Right kidney (tissue), 9 donors: ENCODE measurements at places on chromosomes 11 and 22.
A peak's percentile ranks its signal among the peaks of the same experiment; 100 is the strongest.

- no peak for DNase-seq
Measured at GRCh38 chr11:25990406-25990805, 341.5 kb upstream of the ANO3 start.

GRCh38 chr11:48161951-48162884, 54.4 kb upstream of the OR4B1 start:
- DNase-seq = no peak

DNA sequence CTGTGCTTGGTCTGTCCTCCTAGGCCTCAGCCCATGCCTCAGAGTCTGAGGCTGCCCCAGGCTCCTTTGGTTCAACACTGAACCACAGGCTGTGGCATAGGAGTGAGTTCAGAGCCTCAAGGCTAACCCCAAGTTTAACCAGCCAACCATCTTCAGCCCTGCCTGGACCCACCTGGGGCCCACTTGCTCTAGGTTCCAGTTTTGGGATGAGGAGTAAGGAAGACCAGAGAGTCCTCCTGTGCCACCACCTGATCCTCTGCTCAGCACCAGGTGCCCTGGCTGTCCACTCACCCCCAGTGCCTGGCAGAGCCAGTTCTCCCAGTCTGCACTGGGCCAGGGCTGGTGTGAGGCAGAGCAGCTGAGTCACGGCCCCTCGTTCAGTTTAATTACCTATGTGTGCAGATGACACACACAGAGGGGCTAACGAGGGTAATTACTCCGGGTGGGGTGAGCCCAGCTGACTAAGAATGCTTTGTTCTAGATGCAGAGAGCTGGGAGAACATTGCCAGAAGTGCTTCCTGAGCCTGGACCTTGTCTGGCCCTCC, 12.0 kb upstream of the TMPRSS13 start:
- no peak for DNase-seq

GRCh38 chr22:39543095-39543494, 10.5 kb upstream of the RPS19BP1 start:
- no peak for DNase-seq

GRCh38 chr11:35144136-35144741, 5.3 kb downstream of the CD44 start:
- no peak for DNase-seq

- DNase-seq = no peak
Measured at GRCh38 chr11:68783216-68783821, 32.0 kb upstream of the TESMIN start.

GRCh38 chr11:65419772-65420481, 2.7 kb upstream of the NEAT1 start:
- DNase-seq = peak; percentile 53

DNA sequence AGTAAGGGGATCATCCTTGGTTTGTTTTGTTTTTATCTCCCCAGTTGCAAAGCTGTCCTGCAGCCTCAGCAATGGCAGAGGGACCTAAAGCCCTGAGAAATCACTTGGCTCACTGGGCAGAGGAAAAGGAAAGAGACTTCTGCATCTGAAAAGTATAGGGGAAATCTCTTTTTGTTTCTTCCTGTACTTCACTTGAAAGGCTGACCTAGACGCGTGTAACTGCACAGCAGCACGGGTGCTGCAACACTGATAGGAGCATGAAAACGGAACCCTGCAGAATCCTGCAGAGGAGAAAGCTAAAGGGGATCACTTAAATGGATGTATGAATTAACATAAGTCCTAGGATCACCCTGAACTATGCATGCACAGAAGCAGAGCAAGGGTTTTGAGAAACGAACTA, 2.0 kb upstream of the PIWIL3 start:
- DNase-seq = no peak

- DNase-seq = peak; percentile 36
Measured at GRCh38 chr11:19714387-19715363, 2.0 kb downstream of the NAV2 start.

- DNase-seq = no peak
Measured at GRCh38 chr11:125075900-125076317, 12.8 kb downstream of the SLC37A2 start.

GRCh38 chr11:77842441-77843121, 21.6 kb downstream of the AAMDC start:
- DNase-seq = no peak

GRCh38 chr11:124315052-124315451, 1.3 kb upstream of the OR8D1 start:
- no peak for DNase-seq

GRCh38 chr22:39395936-39396796, 3.4 kb upstream of the TAB1 start:
- no peak for DNase-seq

DNA sequence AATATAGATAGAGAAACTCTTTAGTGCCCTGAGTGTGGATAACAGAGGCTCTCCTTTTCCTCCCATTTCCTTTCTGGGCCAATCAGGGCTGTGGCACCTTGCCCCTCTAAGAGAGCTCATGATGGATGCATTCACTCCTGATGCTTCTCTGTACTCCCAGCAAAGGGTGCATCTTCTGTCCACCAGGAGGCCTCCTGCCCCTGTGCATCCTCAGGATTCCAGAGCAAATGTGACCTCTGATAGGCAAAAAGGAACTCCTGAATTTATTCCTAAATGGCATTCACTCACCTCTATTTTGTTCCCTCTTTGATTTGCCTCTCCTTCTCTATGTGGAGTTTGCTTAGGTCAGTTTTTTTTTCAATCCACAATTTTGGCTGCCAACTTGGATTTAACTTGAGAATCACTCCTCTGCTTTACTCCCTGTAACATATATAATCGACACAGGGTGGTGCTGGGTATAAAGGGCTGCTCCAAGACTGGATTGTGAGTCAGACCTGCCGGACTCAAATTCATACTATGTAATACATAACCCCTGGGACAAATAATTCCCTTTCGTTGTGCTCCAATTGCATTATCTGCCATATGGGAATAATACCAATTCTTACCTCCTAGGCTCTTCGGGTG, 1.1 kb upstream of the MRGPRX4 start:
- DNase-seq = no peak

GRCh38 chr22:20972933-20973577, 6.0 kb downstream of the AIFM3 start:
- no peak for DNase-seq

DNA sequence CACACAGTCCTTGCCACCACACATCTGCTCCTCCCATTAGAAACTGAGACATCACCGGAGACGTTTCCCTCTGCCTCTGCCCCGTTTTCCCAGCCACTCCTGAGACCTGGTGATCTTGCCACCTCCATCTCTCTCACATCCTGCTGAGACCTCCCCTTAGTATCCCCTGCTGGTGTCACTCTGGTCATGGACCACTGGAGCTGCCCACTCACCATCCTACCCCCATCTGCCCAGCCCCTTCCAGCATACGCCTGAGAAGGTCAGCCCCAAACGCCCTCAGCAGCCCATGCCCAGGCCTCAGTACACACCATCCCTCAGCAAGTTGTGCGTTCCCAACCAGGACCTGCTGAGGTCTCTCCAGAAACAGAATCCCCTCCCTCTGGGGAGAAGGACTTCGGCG, 64.3 kb downstream of the SHANK2 start:
- no peak for DNase-seq

DNA sequence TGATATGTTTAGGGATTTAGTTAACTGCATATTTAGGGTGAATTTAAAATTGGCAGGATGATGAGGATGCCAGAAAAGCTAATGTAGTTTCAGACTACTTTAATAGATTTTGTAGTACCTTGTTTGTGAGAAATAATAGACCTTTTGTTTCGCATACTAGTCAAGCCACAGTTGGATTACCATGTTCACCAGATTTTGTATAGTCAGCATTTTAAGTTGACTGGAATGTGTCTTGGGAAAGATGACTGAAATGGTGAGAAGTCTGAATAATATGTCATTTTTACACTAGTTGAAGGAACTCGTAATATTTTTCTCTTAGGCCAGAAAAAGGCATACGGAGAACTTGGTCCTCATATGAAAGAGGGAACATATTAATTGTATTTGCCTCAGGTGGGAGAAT, 23.4 kb downstream of the ATM start:
- DNase-seq = no peak

GRCh38 chr11:63729326-63729725, 39.2 kb downstream of the ZFTA start:
- no peak for DNase-seq

DNA sequence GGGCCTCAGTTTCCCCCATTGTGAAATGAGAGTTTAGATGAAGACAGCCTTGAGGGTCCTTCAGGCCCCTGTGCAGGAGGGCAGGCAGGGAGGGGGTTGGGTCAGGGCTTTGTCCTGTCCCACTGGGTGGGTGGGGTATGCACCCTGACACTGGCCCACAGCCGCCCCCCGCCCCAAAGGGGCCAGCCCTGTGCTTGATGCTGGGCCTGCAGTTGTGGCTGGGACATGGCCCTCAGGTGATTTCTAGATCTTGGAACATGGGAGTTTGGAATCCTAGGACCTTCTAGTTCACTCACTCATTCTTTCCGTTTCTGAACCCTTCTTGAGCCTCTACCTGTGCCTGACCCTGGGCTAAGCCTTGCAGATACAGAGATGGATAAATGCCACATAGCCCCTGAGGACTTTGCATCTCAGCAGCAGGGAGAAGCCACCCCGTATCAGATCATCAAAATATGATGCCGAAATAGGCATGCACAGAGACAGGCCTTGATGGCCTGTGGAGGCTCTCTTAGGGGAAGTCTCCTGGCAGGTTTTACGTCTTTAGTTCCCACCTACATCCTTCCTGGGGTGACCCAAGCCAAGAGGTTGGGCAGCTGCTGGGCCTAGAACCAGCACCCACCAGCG, 76.0 kb downstream of the FBLN1 start:
- no peak for DNase-seq

DNA sequence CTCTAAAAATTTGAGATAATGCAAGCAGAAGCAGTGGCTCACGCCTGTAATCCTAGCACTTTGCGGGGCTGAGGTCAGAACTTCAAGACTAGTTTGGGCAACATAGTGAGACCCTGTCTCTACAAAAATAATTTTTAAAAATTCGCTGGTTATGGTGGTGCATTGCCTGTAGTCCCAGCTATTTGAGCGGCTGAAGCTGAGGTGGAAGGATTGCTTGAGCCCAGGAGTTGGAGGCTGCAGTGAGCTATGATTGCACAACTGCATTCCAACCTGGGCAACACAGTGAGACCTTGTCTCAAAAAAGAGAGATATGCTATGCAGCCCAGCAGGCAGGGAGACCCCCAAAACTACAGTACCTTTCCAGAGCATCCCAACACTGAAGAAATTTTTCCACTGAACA, 2.3 kb downstream of the CTSC start:
- DNase-seq = no peak

- no peak for DNase-seq
Measured at GRCh38 chr11:65468874-65469333, 29.9 kb upstream of the MALAT1 start.

- DNase-seq = peak; percentile 34
Measured at GRCh38 chr11:44286268-44286880, 23.6 kb downstream of the ALX4 start.

GRCh38 chr11:69387409-69387885, 93.5 kb downstream of the MYEOV start:
- no peak for DNase-seq

DNA sequence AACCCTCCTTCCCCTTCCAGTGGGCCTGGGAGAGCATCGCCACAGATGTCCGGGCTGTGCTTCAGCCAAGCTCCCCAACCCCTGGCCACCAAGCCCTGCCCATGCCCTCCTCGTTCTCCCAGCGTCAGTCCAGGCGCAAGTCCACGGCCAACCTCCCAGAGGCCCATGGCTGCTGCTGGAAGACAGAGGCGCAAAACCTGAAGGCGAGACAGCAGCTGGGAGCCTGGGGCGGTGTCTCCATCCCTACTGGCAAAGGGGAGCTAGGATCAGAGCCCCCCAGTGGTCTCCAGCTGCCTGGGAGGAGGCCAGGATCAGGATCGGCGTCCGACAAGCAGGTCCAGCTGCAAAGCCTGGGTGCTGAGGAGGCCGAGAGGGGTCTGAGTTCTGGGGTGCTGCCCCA, 1.9 kb downstream of the TSGA10IP start:
- DNase-seq = no peak

- DNase-seq = no peak
Measured at GRCh38 chr11:108322666-108323065, 99.8 kb downstream of the ATM start.

DNA sequence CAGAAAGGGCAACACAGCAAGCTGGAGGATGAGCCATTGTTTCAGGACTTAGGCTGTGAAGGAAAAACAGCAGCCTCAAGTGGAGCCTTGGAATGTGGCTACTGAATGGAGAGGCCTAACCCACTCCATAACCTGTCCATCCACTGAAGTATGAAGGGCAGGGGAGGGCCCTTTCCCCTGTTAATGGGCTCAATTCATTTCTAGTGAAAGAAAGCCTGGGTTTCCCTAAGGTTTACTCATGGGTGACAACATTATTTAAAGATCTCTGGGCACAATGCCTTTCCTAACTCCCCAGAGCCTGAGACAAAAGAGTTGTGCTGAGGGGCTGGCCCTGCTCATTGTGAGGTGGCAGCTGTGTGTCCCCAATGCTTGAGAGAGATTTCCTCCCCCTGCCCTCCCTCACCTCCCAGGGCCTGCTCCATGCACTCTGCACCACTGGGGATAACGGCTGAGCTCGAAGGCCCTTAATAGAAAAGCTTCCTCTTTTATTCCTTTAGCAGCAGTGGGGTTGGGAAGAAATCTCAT, 83.8 kb downstream of the ME3 start:
- DNase-seq = no peak

- DNase-seq = no peak
Measured at GRCh38 chr11:100637706-100638105, 49.4 kb upstream of the ARHGAP42 start.

DNA sequence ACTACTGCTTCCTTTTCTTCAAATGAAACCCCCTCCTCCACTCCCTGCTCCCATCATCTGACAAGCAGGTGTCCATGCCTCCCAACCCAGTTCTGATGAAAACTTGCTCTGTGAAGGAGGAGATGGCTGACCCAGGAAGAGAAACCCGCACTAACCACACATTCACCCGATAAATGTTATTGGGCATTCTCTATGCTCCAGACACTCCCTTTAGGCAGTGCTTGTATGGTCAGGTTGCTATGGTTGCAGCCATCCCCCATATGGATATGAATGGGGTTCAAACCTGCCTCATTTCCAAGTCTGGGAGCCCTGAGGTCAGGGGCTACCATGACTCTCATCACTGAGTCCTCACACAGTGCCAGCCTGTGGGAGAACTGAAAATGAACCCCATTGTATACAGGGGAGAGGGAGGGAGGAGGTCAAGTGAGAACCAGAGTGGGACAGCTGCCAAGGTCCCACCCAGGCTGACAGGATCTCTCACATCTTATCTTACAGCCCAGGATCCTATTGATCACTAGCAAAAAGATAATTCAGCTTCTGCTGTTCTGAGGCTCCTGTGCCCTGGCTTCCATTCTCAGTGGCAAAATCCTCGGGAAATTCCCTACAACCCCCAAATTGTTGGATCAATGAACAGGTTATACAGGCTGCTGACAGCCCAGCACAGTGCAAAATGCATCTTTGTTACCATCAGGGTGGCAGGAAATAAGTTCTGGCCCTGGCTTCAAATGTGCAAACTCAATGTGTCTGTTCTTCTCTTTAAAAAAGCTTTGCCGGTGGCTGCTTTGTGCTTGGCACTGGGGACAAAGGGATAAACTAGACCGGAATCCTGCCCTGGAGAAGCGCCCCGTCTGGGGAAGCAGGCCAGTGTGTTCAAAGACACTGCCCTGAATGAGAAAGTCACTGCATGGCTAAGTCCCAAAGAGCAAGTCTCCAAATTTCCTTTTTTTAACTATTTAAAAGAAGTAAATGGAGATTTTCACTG, 22.7 kb upstream of the ACER3 start:
- DNase-seq = no peak

GRCh38 chr22:50625131-50625567, 2.8 kb downstream of the ARSA start:
- no peak for DNase-seq
